ENCODE measurements at places on chromosomes 4 and X.

GRCh38 chr4:72567821-72568675 is 973 bp downstream of the ADAMTS3 start:
- DNase-seq: no peak

DNA sequence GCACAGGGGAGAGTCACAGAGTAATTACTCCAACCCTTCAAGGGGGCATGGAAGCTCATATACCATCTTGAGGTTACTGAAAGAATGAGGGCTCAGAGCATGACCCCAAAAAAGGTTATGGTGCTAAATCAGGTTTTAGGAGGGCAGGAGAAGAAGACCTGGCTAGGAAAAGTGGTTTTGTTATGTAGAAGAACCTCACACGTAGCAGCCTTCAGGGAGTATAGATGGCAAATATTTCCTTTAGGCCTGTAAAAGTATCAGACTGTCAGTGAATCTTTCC is 102.0 kb upstream of the PDE5A start:
- DNase-seq: no peak

DNA sequence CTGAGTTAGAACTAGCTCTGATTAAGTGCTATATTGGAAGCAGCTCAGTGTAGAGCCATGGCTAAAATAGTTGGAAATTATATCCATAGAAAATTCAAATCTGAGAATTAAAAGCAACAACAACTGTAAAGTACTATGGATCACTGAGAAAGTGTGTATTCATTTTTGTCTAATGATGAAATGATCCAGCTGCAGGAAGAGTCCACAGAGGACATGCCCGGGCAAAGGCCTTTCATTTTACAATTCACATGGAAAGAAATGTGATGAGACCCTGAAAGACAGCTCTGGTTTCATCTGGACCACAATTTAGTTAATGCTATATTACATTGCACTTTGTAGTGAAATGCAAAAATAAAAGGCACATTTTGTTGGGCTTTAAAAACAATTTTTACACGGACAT is 196.8 kb upstream of the FAT1 start:
- DNase-seq: no peak

GRCh38 chr4:27267970-27268355 is 407.3 kb downstream of the STIM2 start:
- no peak for DNase-seq

GRCh38 chr4:94011190-94011589 is 182.6 kb downstream of the ATOH1 start:
- DNase-seq: no peak

GRCh38 chr4:131113273-131113672 is 2017.3 kb downstream of the C4orf33 start:
- no peak for DNase-seq

DNA sequence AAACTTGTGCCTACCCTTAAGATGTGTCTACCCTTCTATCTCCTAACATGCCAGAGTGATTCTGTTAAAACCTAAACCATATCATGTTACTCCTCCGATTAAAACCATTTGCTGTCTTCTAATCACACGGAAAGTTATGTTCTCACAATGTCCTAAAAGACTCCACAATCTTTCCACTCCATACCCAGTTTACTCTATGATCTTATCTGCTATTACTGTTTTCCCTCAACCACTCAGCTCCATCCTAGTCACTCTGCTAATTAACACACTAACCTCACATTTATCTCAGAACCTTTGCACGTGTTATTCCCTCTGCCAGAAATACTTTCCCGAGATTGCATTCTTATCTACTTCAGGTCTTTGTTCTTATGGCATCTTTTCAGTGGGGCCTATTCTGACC is 47.6 kb upstream of the UPRT start:
- no peak for DNase-seq

GRCh38 chrX:107971636-107972035 is 10.5 kb downstream of the TEX13B start:
- DNase-seq: no peak

GRCh38 chr4:2364654-2365053 is 53.8 kb downstream of the ZFYVE28 start:
- no peak for DNase-seq

DNA sequence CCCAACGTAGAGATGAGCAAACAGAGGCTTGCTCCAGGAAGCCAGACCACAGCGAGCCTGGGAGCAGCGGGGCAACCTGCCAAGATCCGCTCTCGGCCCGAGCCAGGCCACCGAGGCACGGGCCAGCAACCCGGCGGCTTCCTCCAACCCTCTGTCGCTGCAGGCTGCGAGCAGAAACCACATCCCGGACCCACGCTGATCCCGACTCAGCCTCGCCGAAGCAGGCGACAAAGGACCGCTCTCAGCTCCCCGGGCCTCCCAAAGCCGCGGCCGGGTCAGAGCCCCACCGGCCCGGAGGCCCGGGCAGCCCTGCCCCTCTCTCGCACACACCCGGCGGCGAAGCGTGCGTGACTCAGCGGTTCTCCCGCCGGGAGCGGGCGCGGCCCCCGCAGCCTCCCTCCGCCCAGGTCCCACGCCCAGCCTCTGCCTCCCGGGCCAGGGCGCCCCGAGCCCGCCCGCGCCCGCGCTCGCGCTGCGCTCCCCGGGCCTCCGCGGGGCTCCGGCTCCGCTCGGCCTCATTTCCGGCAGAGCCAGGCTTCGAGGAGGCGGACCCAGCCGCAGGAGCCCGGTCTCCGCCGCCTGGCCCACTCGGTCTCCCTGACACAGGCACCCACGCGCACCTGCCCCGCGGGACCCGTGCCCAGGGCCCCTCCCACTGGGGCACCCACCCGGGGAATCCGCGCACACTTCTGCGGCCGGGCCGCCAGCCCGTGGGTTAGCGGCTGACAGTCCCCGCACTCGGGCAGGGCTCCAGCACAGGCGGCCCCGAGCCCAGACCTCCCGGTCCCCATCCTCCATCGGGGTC is 1.7 kb downstream of the PPP2R2C start:
- no peak for DNase-seq

- no peak for DNase-seq
Observed at GRCh38 chr4:113759696-113760093, 1.8 kb downstream of the CAMK2D start.

GRCh38 chrX:72358313-72358712 is 52.6 kb upstream of the CITED1 start:
- no peak for DNase-seq

GRCh38 chr4:182717788-182718583 is 199.2 kb downstream of the DCTD start:
- DNase-seq: no peak

- no peak for DNase-seq
Observed at GRCh38 chrX:153381684-153382532, 19.2 kb downstream of the PNMA6E start.

DNA sequence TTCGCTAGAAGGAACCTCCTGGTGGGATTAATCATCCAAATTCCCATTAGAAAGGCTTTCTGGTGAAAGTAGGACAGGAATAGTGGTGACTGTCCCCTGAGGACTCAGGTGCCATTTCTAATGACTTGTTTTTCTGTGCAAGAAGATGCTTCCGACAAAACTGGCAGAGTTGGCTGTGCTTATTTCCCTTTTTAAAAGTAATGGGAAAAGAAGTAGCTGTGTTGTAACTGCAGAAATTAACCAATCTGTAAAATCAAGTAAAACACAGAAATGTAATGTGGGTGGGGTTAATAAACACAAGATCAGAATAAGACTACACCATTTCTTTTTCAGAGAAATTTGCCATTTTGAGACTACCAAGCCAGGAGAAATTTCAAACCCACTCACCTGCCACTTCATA is 55.0 kb upstream of the FAM9B start:
- no peak for DNase-seq

DNA sequence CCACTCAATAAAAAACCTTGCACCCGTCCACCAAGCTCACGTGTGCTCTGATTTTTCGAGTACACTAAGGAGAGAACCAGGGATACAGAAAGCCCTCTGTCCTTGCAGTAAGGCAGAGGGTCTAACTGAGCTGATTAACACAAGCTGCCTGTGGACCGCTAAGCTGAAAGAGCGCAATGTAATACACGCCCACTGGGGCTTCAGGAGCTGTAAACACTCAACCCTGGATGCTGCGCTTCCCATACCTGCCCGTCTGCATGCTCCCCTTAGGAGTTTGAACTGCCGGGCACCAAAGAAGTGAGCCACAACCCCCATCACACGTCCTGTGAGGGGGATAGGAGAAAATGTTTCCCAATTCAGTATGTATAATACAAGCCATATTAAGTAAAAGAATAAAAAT is 664.8 kb downstream of the PCDH18 start:
- no peak for DNase-seq

- no peak for DNase-seq
Observed at GRCh38 chr4:176291748-176292147, 22.7 kb upstream of the ASB5 start.

- no peak for DNase-seq
Observed at GRCh38 chr4:113869743-113870375, 108.3 kb upstream of the CAMK2D start.

- no peak for DNase-seq
Observed at GRCh38 chrX:54180403-54180802, 2.7 kb downstream of the FAM120C start.

DNA sequence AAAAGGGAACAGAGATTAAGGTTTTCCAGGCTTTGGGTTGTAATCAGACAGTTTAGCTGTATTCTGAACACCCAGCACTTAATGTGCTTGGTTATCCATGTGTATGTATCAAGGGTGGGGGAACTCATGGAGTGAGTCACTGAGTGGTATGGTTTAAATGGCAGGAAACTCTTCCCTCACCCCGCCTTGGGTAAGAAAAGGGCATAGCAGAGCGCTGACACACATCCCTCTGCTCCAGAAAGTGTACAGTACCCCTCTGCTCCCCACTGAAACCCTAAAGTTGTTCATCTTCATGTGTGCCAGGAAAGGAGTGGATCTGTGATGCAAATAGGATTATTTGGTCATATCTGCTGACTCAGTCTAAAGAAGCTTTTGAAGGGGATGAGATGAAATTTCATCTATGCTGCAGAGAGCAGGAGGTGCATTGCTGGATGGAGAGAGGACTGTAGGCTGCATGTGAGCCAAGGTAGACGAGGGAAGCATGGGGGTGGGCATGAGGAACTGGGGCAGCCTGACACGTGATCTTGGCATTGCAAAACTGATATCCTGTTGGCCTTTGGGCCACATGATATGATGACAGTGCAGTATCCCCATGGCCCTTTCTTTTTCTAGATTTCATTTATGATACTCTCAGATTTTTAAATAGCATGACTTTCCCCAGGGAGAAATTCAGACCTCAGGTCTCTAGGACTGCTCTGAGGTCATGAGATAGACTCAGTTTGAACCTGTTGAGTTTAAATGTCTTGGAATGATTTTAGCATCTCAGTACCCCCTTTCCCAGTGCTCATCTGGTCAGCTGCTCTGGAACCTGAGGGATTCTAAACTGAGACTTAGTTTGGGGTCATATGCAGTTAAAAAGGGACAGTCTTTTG is 84.8 kb downstream of the TMEM164 start:
- no peak for DNase-seq

GRCh38 chrX:129235903-129236302 is 287.4 kb downstream of the SMARCA1 start:
- no peak for DNase-seq

DNA sequence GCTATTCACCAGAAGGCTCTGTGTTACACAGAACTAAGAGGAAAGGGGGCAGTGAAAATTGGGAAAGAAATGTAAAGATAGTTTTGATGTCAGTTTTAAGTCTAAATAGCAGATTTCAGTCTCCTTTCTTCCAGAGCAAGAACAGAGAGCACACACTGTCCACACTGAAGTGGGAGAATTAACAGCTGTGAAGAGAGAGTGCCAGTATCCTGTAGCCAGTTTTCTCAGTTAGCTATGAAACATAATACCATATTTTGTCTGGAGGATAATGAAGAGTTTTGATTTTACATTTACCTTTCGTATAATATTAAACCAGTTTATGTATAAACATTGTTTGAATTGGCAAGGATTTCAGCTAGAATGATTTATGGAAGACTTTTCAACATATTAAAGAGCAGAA is 35.1 kb downstream of the FBXO8 start:
- DNase-seq: no peak

GRCh38 chr4:138275963-138276621 is 33.9 kb upstream of the SLC7A11 start:
- DNase-seq: no peak

DNA sequence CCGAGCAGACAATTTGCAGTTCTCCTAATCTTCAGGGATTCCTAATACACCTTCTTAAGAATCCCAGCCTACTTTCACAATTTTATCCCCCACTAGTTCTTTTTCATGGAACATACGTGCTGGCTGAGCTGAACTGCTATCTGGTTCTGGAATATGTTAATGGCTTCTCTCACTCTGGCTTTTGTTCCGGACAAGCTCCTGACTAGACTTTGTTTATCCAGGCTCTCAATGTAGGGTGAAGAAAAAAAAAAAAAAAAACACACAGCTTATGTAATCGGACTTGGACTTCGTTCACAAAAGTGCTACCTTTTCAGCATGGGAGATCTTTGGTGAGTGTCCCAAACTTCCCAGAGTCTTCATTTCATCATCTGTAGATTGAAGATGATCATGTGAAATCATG is 555.4 kb upstream of the CPEB2 start:
- DNase-seq: no peak

DNA sequence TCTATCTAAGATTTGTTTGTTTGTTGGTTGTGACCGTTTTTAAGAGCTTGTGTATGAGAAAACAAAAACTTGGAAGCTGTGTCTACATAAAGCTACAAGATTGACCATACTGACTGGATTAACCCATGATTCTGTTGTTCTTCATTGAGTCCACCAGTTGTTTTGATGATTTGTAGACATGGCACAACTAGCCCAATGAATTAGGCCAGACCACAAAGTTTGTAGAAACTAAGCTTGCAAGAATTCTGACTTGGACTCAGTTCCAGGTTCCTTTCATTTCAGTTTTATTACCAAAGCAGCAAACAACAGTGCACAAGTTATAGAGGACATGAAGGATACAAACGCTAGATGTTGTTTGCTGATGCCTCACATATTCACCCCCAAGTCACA is 119.3 kb downstream of the RASGEF1B start:
- DNase-seq: no peak

DNA sequence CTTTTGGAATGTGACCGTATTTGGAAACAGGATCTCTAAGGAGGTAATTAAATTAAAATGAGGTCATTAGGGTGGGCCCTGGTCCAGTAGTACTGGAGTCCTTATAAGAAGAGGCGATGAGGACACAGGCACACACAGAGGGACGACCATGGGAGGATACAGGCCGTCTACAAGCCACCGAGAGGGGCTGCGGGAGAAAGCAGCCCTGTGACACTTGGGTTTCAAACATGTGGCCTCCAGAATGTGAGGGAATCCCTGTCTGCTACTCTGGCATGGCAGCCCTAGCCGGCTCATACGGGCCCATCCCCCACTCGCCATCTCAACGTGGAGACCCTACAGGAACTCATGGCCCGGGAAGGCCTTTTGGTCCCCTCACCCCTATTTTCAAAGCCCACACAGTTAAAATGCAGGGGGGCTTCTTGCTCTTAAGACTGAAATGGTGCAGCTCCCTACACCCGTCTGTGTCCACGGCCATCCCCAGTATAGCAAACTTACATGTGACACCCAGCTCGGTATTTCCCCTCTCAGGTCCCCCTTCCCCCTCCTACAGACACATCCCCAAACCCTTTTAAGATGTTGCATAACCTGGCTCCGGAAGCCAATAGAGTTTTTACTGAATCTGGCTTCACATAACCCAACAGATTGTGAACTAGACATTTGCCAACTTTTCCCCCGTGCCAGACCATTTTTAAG is 124.1 kb upstream of the TBL1X start:
- no peak for DNase-seq

GRCh38 chr4:93431371-93431770 is 397.2 kb upstream of the ATOH1 start:
- no peak for DNase-seq

Measured in mesenteric fat pad (tissue), 1 donor.